ENCODE measurements at places on chromosomes 2 and 18.

GRCh38 chr2:116435648-116436047 is 1378.8 kb upstream of the DDX18 start:
- DNase-seq, result no peak

DNA sequence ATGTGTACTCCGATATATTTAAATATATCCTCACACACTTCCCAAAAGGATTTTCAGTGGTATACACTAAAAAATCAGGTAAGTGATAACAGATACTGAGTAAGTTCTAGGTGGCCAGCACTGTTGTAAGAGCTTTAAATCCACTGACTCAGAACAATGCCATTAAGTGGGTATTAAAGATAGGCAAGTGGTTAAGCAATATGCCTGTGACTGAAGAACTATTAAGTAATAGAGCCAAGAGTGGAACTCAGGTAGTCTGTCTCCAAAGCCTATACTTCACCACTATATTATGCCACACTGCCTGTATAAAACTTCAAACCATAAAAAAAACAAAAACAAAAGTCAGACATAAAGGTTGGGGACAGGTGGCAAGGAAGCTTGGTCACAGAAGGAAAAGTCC is 37.2 kb downstream of the THUMPD2 start:
- no peak for DNase-seq

GRCh38 chr2:18597618-18598017 is 8.2 kb upstream of the NT5C1B start:
- DNase-seq, result no peak

DNA sequence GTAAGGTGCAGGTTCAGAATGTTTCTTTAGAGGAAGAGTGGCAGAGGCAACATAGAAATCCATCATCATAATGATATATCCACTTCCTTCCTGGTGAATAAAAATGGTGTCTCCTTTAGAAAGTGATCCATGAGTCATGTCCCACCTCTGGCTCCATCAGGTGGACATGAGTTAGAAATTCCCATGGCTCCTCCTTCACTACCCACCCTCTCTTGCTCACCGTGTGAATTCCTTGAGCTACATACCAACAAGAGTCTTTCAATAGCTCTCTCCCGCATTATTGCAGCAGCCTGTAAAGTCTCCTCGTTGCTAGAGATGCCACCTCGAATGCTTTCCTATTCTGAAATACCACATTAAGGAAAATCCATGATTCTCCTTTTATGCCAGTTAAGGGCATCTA is 317.6 kb downstream of the LNPK start:
- peak; percentile 12 for DNase-seq

DNA sequence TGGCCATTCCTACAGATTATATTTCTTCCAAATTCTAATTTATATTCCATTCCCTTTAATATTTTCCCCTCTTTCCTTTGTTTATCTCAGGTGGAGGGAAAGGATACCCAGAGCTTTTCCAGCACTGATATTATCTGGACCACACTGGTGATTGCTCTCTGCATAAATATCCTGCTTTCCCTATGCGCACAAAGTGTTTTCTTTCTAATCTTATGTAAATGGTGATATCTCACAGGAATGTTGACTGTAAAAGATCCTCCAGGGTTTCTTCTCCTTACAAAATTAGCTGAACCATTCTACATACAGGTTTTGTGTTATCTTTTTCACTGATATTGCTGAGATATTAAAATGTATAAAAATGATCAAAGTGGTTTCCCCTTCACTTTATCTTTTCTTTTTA is 59.1 kb upstream of the GALNT13 start:
- DNase-seq, result no peak

DNA sequence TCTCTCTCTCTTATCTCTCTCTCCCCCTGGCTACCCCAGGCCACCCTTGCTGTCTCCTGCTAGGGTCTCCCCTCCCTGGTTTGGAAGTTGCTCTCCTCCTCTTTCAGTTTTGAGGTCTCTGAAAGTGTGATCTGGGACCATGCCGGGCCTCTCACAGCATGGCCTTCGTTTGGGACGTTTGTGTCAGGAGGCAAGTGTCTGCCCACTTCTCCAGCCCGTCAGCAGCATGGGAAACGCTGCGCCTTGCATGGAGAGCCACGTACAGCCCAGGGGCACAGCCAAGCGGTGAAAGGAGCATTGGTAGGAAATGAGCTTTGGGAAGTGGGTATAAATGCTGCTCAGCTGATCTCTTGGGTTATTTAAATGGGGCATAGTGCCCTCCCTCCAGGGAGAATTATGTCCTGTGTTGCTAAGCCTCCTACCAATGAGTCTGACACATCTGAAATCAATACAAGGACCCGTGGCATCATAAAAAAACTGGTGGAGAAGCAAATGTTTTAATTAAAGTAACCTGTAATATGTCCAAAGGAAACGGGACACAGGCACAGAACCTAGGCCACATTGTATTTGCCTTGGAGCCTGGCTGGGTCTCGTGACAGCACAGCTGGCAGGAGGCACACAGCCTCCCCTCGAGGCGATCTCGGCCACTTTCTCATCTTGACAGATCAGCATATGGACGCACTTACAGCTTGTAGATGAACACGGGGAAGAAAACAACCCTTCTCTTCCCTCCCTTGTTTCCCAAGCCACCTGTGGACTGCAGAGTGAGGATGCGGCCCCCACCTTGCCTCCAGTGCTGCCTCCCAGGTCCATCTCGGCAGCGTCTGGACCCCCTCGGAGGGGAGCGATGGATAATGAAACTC is 72.7 kb downstream of the SH3RF3 start:
- DNase-seq, result no peak

GRCh38 chr18:74718312-74718711 is 120.6 kb downstream of the ZNF407 start:
- DNase-seq, result peak; percentile 14

GRCh38 chr18:60247103-60247502 is 125.5 kb downstream of the MC4R start:
- no peak for DNase-seq

- no peak for DNase-seq
Observed at GRCh38 chr2:238171575-238172187, 12.9 kb downstream of the ERFE start.

DNA sequence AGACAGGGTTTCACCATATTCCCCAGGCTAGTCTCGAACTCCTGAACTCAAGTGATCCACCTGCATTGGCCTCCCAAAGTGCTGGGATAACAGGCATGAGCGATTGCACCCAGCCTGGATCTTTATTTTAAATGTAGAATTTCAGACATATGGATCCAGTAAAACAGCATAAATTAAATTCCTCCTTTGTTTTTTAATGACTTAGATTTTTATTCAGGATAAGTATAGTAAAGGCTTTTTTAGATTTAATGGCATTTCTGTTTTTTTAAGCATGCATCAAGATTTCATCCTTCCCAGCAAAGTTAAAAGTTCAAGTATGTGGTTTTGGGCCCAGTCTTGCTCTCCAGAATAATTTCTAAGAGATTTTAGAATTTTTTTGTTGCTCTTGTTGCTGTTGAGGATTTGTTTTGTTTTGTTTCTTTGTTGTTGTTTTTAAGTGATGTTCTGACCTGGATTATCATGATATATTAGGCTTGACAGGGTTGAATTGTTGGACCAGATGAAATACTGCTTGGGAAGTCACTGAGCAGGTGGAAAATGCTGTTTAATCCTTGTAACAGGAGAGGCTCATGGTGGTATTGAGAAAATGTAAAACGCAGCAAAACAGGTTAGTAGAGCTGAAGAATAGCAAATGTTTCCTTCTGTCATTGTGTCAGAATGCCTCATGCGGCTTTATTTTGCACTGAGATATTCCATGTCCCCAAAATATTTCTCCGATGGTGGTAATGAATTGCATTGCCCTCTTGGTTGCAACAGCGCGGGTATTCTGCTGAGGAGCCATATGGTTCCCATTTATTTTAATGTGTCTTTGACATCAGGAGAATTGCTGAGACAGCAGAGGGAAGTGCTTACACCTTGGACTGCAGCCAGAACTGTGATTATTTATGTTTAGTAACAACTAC is 147.9 kb downstream of the GALNT3 start:
- DNase-seq, result no peak

- no peak for DNase-seq
Observed at GRCh38 chr2:50597206-50597605, 434.7 kb downstream of the NRXN1 start.

DNA sequence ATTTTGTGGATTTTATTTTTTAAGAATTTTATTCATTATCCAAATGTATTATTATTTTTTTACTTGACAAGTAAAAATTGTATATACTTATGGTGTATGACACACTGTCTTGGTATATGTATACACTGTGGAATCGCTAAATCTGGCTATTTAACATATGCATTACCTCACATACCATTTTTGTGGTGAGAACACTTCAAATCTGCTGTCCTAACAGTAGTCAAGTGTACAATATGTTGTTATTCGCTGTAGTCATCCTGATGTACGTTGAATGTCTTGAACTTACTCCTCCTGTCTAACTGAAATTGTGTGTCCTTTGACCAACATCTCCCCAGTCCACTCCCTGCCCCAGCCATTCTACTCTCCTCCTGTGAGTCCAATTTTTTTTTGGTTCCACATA is 153.2 kb upstream of the PTPRM start:
- no peak for DNase-seq

GRCh38 chr2:181779288-181780021 is 99.1 kb upstream of the NEUROD1 start:
- no peak for DNase-seq

- no peak for DNase-seq
Observed at GRCh38 chr2:11775384-11775783, 29.0 kb downstream of the LPIN1 start.

DNA sequence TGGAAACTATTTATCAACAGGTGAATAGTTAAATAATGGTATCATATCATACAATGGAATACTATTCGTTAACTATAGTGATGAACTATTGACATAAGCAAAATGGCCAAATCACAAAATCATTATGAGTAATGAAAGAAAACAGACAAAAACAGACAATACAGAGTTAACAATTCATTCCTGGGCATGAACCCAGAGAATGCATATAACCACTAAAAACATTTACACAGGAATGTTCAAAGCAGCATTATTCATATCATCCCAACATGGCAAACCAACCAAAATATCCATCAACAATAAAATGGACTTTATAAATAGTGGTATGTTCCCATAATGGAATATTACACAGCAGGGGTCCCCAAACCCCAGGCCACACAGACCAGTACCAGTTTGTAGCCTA is 131.2 kb upstream of the CYP1B1 start:
- no peak for DNase-seq

- DNase-seq, result no peak
Observed at GRCh38 chr2:241788572-241788971, 11.9 kb downstream of the GAL3ST2 start.

DNA sequence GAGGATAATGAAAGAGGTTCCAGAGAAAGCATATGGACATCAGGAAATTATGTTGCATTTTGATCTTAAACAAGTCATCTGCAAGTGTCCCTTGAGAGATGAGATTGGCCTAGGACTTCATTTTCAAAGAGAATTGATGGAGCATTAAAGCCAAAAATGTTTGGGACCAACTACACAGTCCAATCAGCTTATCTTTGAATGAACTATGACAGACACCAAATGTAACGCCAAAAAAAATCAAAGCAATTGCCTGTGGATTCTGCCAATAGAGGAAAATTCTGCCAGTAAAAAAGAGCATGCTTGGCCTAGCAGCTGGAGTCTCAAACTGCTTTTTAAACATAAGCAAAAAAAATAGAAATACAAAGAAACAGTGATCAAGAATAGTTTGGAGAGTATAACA is 594.5 kb upstream of the CHAC2 start:
- no peak for DNase-seq

DNA sequence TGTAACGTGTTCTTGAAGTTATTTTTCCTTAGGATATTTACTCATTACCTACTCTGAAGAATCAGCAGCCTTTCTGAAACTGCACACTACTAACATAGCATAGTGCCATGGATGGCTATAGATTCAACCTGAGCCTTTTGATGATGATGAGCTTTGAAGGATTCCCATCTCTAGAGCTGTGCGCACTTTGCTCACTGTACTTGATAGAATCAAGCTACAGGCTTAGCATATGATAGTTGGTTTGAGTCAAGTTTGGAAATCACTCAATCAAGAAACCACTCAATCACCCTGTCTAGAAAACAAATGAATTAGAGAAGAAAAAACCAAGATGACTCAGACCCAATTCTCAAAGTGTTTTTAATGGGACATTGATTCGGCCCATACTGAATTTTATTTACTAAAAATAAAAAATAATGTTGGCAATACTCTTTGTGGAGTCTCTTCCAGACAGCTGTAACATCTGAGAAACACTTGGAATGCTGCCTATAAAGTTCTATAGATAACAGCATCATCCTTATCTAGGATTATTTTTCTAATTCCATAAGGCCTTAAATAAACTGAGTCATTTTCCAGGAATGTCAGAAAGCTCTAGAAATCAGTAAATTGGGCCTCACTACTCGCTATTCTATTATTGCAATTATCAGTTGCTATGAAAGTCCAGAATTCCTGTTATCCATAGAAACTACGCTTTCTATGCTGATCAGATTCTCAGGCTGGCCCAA is 259.0 kb upstream of the ERBB4 start:
- no peak for DNase-seq

DNA sequence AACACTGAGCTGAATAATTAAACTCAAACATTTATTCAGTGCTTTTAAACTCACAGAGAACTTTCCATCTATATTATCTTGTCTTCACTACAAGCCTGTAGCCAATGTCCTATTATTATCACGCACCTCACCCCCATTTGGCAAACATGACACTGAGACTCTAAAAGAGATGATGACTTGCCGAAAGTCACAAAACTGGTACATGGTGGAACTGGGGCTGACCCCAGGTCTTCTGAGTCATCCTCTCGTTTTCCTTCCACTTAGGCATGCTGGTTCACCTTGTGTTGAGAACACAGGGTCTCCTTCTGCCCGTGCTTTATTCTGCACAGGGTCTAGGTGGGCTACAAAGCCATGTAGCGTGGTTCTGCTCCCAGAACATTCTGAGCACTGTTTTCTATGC is 230.0 kb upstream of the MGAT5 start:
- DNase-seq, result no peak

DNA sequence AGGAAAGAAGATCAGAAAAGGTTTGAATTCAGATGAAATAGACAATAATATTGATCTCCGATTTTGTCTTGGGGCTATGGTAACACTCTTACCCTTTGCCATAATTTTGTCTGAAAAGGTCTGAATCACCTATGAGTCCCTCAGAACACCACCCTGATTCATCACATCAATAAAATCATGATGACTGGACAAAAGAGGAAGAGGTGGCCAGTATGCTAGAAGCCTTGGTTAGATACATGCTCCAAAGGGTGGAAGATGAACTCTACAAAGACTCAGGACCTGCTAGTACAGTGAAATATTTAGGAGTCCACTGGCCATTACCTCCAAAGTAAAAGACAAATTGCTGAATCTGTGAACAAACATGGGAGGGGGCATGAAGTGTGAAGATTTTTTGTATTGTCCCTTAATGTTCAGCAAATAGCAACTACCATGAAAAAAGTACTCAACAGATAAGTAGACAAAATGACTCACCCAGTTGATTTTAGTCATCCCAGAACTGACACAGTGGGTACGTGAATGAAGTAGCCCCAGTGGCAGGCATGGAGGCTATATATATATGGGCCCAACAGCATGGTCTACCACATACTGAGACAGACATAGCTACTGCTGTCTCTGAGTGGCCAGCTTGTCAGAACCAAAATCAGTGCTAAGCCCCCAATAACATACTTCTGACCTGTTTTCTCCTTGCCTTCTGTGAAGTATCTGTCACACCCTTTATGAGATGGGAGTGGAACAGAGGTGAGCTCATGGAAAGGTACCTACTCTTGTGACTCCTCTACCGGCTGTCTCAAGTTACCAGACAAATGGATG is 36.5 kb upstream of the GLS start:
- DNase-seq, result peak; percentile 21
